Activated T-helper 1 cell treated with anti-CD3 and anti-CD28 coated beads, Interleukin-2, amount 50 U/mL, for 16 hours (primary cell): ENCODE measurements at places on chromosomes 7 and 10.

DNA sequence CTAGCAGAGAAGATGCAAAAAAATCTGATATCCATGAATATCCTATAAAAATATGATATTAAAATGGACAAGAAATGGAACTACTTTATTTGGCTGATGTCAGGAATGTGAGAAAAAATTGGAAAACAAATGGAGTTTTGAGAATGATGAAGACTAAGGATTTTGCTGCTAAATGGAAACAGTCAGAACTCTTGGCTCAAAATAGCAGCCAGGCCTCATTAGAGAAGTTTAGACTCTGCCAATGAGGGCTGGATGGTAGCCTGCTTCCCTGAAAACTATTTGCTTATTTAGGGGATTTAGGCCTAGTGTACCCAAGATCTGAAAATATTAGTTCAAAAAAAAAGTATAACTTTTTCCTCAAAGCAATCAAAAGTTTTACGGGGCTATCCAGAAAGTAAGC lies 458.5 kb downstream of the TFEC start:
- DNase-seq: no peak

DNA sequence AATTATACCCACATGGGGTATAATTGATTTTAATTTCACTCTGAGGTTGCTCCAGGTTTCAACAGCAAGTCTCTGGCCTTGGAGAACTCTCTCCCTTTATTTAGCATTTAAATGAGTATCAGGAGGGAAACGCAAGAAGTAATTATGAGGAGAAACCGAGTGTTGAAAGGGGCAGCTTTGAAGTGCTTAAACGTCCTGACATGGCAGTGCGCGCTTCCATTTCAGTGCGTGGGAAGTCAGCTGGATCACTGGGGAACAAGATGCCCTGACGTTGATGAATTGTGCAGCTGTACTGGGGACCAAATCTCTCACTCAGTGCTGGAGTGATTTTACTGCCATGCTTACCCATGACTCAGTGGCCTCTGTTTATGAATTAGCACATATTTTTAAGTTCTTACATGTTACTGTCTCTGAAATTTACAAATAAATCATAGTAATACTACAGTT lies 106.0 kb upstream of the PRR15 start:
- no peak for DNase-seq

DNA sequence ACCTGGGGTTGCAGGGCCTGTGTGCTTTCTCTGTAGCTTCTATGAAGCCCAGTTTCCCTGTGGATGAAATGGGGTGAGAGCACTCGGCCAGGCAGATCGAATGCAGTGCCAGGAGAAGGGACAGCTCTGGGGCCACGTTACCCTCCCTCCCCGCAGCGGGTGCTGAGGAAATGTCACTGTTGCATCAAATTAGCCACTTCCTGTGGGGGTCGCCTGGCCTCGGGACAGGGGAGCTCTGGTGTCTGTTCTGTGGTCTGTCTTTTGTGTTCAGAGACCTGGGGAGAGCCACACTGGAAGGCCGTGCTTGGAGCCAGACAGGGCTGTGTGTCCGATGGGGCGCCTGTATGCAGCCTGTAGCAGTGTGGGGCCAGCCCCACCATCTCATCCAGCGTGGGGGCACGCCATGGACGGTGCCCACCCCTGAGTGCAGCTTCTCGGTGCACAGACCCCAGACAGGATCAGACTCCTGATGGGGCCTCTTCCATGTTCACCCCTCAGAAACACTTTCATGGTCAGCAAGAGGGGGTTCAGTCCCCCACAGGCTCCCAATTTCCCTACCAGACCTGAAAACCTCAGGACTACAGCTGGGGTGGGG lies 13.6 kb downstream of the TTYH3 start:
- DNase-seq: no peak

DNA sequence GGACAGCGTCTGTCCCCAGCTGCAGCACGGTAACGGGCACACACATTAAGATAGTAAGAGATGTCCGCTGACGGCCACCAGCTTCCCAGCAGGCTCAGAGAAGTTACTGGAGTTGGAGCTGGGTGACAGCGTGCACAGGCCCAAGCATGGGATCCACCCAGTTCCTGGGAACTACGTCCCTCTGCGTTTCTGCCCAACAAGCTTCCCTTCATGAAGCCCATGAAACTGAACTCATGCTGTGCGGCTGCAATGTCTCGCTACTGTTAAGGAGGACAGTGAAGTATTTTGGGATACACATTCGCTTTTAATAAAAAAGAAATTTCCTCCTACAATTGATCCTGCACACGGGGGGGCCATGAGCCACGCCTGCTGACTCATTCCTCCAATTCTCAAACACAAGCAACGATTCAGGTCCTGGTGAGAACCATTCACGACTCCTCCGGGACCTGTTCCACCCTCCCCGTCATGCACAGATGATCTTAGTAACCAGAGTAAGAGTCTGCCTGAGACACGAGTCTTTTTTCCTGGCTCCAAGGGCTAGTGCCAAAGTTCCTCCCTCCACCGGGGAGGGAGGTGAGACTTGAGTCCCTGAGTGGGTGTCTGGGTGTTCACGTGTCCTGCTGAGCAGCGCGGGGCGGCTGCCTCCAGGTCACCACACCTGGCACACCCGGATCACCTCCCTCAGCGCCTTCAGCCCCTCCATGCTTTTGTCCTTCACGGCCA lies 2.6 kb downstream of the PSMG3 start:
- no peak for DNase-seq

DNA sequence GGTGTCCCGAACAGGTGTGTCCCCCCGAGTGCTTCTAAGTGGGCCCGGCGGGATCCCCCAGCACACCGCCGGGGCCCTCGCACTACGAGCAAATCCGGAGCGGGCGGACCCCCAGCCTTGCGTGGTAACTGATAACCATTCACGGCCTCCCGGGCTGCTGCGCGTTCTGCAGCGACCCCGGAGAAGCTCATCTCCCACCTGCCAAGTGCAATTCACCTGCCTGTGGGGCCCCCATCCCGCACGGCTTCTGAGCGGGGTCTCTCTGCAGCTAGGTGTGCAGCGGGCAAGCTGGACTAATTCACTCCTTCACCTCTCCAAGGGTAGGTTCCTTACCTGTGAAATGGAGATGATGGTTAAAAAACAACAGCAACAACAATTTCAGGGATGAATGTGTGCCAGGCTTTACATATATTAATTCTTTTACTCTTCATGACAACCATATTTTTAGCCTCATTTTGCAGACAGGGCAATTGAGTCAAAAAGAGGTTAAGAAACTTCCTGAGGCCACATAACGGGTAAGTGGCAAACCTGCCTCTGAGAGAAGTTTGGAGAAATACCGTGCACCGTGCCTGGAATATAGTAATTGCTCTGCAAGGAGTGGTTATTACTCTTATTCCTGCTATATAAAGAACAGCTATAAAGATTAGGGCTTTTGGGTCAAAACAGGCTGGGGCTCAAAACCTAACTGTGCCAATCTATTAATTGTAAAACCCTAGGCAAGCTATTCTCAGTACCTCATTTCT lies 652 bp upstream of the PODXL start:
- no peak for DNase-seq

DNA sequence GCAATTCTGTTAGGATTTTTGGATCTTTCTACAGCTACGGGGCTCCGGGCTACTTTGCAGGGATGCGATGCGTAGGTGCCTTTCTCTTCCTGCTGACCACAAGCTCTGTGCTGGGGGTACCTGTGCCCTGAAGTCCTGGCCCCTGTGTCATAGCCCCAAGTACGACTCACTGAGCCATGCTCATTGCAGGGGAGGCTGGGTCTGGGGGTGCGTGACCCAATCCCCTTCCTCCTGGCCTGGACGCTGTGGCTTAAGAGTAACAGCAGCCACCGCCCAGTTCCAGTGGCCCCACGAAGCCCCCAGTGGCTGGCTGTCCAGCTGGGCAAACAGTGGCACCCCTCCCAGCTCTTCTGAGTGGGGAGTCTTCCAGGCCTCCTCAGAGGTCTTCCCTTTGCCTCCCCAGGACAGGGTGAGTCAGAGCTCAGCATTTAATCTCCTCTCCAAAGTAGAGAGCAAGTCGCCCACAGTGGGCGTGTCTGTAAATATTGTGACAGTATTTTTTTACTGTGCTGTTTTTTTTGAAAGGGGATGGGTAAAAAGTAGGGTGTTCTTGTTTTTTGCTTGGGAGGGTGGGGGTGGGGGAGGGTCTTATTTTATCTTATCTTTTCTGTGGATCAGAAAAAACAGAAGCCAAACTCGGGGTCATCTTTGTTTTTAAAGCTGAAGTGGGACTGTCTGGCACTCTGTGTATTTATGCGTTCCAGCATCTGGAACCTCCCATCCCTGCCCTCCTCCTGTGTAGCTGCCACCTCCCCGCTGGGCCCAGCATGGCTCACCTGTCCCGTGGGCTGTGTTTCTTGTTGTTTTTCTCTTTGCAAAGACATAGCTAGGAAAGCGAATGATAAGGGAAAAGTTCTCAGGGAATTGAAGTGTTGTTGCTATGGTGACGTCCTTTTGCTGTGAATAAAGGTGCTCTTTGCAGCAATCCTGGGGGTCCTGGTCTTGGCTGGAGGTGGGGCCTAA lies 8.2 kb downstream of the LFNG start:
- no peak for DNase-seq

DNA sequence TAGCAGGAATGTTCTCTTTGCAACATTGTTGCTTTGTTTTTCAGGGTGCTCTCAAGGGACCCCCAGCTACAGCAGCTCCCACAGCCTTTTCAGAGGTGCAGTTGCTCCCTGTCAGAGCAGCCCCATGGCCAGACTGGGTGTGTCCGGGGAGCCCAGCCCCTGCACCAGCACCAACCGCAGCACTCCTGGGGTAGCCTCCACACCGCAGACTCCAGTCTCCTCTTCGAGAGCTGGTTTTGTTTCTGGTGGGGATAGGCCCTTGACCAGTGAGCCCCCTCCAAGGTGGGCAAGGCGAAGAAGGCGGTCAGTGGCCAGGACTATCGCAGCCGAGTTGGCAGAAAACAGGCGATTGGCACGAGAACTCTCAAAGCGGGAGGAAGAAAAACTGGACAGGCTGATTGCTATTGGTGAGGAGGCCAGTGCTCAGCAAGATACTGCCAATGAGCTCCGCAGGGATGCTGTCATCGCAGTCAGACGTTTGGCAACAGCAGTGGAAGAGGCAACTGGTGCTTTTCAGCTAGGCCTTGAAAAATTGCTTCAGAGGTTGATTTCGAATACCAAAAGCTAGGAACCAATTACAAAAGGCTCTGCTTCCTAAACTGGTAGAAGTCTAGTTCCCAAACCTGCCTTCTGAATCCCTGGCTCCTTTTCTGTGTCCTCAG lies 5.4 kb downstream of the HSPA14 start:
- DNase-seq: no peak

- DNase-seq: no peak
Measured at GRCh38 chr7:97024209-97025129, at the start of gene DLX5. Gene DLX5, minus strand, starts transcription at chr7:97024831. Its CDS starts 208 bp downstream, at chr7:97024623.

- DNase-seq: no peak
Measured at GRCh38 chr7:116593359-116594075, 68.7 kb downstream of the CAV1 start.

- DNase-seq: no peak
Measured at GRCh38 chr7:157297185-157297584, 39.6 kb upstream of the DNAJB6 start.

GRCh38 chr7:12970626-12971025 lies 283.2 kb downstream of the ARL4A start:
- DNase-seq: no peak

DNA sequence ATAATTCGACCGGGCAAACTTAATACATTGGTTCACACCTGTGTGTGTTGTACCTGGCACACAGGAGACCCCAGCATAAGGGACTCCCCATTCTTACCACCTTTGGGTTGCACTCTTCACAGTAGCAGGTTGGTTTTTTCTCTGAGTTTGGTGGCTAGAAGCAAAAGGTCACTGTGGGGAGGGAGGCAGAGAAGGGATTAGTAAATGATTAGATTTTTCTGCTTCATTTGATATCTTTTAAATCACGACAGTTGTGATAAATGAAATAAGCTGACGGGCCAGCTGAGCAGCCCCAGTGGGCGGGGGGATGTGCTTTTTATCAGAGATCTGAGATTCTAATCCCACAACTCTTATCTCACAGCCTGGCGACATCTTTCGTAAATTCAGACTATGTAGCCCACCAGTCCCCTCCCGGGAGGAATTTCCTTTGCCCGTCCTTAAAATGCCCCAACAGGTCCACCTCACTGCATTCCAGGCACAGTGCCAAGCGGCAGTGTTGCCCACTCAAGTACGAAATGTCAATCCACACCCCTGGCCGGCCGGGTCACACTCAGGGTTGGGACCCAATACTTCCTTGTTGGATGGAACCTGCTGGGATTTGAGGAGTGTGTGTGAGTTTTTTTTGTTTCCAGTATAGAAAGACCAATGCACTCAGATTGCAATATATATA lies 10.5 kb upstream of the KCP start:
- no peak for DNase-seq

DNA sequence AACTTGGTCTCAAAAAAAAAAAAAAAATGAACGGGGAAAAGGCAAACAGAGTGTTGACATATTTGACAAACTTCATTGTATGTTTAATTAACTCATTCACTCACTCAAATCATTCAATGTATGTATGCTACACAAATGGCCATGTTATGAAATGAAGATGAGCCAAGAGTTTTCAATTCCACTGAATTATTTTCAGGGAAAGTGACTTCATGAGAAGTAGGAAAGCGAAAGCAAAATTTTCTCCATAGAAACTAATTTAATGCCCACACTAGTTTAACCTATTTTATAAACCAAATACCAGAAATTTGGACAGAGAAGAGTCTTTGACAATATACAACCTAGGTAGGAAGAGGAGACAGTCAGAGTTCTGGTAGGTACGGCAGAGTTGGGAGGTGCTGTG lies 119.5 kb downstream of the HIPK2 start:
- DNase-seq: no peak

- DNase-seq: no peak
Measured at GRCh38 chr7:98836811-98837629, 32.8 kb downstream of the TMEM130 start.

DNA sequence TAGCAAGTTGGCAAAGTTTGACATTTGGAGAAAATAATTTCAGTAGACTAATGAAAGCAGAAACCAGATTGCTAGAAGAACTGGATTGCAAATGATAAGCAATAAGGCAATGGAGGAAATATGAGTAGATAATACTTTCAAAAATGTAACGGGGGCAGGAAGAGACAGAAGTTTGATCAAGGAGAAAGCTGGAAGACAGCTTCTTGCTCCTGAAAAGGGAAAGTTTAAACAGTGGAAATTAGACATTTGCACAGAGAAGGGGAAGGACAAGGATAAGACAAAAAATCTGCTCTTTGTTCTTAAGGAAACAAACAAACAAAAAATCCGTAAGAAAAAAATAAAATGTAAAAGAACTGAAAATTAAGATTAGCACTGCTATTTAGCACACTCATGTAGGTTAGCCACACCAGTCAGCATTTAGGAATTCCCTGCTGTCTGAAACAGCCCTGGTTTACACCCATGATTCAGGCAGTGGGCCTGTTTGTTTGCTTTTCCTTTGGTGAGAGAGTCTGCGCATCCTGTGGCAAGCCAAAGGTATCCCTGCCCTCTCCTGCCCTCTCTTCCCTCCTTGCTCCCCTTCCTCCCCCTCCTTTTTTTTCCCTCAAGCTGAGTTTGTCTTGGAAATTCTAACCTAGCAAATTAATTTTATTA lies 104.3 kb upstream of the CAV2 start:
- DNase-seq: no peak

- no peak for DNase-seq
Measured at GRCh38 chr7:22083704-22084240, 138.1 kb upstream of the CDCA7L start.
